ENCODE measurements at places on chromosomes 6 and 20.

GRCh38 chr6:83804886-83805285, 48.3 kb upstream of the RIPPLY2 start:
- no peak for DNase-seq

DNA sequence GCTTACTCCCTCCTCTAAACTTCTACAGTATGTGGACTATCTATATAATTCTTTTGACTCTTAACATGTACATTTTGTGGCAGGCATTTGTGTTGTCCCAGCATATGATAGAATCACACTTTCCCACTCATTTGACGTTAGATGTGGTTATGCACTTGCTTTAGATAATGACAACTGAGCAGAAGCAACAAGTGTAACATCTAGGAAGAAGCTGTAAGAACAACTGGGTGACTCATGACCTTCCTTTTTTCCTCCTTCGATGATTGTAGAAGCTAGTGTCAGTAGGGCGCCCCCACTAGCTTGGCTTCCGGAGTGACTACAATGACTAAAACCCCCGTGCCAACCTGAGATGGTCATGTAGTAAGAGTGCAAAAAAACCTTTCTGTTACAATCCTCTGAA, 74.6 kb upstream of the CEP85L start:
- DNase-seq, result peak; percentile 47

DNA sequence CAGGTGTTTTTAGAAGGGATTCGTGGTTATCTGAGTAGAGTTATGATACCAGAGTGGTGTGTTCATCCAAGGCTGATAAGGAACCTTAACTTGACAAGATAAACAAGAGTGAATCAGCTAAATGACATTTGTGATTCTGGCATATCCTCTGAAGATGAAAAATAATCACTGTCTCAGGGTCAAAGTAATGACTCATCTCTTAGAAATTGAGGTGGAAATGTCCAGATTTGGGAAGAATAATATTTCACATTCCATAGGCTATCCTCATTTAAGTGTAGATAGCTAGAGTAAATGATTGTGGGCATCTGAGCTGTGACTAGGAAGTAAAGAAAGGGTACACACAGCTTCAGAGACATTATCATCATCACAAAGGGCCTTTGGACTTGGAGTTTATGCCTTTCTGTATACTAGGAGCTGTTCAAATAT, 255.7 kb downstream of the GJA1 start:
- no peak for DNase-seq

GRCh38 chr6:100376103-100376502, 88.6 kb downstream of the SIM1 start:
- DNase-seq, result no peak

DNA sequence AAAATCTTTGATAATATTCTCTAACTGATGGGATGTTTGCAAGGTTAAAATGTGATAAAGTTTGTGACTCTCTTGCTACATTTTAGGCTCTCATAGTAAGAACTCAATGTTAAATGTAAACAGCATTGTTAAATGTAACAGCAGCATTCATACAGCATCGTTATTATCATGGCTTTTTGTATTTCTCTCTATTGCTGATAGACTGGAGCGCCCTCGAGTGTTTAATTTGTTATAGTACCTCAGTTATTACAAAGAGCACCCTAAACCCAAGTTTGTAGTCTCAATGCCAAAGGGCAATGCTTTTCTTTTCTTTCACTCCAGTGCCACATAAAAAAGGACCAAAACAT, 14.9 kb upstream of the TTPAL start:
- peak; percentile 84 for DNase-seq

- DNase-seq, result no peak
Observed at GRCh38 chr6:77535172-77535571, 71.9 kb upstream of the HTR1B start.

DNA sequence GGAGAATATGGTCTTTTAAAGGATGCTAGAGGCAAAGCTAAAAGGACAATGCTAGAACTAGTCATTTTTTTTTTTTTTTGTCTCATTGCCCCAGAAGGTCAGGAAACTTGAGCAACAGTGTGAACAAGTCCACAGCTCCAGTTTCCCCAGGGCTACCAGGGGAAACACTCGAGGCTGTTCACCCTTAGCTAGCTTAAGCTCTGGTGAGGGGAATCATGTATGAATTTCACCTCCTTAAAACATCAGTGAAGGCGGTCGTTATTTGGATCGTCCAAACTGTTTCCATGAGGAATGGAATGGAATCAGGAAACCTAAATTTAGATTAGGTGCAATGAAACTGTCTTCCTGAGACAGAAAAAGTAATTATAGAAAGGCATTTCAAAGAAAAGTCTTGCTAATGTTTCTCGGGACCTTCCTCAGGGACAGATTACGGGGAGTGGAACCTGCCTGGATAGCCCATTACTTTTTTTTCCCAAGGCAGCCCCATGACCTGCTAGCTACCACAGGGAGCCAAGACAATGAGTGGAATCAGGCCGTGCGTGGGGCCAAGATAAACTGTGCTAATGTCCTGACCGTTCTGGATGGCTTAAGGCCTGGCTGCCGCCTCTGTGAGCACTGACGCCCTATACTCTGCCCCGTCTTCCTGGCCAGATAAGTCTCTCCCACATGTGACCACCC, 164.8 kb upstream of the SGK1 start:
- DNase-seq, result no peak

- DNase-seq, result no peak
Observed at GRCh38 chr6:148565321-148565926, 181.4 kb upstream of the UST start.

DNA sequence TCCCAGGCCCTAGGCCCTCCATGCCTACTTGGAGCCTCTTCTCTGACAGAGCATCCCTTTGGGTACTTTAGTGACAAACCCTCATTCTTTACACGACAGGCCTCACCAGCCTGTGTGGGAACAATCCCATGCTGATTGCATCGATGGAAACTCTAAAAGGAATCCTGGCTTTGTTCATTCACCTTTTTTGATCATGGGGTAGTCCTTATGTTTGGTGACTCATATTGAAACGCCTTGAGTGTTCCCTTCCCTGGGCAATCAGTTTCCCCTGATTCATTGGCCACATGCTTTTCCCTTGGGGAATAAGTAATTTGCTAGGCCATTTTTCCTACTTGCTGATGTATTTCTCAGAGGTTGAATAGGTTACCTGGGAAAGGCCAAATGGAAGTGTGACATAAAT, 14.7 kb upstream of the TNFAIP3 start:
- no peak for DNase-seq

GRCh38 chr6:149111556-149112115, 205.9 kb upstream of the TAB2 start:
- no peak for DNase-seq

- DNase-seq, result no peak
Observed at GRCh38 chr6:68273297-68273696, 361.8 kb upstream of the ADGRB3 start.

- DNase-seq, result no peak
Observed at GRCh38 chr6:167736486-167737204, 90.1 kb upstream of the AFDN start.

DNA sequence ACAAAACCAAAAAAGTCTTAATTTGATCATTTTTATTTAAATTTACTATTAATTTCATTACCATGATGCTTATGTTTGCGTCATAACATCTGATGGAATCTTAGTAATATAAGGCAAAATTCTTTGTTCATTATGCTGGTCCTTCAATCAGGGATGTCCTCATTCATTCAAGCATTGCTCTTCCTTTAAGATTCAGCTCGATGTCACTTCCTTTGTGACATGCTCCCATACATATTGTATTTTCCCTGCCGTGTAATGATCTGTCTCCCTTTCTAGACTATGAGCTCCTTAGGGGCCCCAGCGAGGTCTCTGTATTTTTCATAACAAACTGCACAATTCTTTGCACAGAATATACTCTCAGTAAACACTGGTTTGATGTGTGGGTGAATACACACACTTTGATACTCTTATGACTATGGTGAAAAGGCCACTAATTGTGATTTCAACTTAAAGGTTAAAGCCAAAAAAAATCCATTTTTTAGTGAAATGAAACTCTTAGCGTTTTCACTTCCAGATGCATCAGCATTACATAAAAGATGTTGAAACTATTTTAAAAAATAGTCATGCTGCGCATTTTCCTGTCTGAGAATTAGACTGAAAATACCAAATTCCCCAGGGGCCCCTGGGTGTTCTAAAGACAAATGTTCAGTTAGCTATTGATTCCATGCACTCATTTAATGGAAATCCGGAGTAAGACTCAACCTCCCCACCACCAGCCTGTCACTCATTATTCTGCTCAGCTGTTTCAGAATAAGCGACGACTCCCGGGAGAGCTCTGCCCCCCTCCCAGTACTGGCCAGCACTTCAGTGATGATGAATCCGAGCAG, 169.7 kb downstream of the ATXN1 start:
- no peak for DNase-seq

GRCh38 chr6:148250975-148251685, 91.5 kb upstream of the SASH1 start:
- peak; percentile 9 for DNase-seq

- peak; percentile 31 for DNase-seq
Observed at GRCh38 chr20:36153736-36154699, 522 bp upstream of the EPB41L1 start.

DNA sequence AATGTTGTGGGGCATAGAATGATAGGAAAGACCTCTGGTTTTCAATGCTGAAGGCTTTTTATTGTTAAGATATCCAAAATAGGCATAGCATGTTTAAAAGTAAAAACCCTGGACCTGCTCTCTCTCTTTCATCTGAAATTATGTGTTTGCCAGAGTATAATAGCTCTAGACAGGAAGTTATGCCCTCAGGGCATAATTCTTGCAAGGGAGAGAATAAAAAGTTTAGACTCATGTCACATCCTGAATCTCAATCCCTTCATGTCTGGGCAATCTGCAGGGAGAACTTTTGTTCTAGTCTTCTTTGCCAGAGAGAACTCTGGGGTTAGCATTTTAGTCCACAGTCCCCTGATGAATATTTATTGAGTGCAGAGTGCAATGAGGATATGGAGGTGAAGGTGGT, 297.3 kb upstream of the FLRT3 start:
- DNase-seq, result no peak
